ENCODE measurements at places on chromosomes 7 and 10.

DNA sequence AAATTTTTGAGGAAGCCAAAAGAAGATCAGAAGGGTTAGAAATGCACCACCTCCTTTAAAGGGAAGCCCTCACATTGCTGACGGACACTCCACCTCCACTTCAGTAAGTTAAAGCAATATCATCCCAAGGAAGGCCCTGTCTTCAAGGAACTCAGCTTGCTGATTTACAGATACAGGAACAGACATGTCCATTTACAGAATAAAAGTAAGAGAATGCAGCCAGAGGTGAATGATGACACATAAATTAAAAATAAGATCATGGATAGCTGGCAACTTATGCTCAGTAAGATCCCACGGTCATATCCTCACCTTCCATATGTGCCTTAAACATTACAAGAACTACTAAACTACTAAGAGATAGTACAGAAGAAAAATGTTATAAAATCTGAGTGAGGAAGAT lies 20.4 kb downstream of the GRB10 start:
- DNase-seq = no peak

DNA sequence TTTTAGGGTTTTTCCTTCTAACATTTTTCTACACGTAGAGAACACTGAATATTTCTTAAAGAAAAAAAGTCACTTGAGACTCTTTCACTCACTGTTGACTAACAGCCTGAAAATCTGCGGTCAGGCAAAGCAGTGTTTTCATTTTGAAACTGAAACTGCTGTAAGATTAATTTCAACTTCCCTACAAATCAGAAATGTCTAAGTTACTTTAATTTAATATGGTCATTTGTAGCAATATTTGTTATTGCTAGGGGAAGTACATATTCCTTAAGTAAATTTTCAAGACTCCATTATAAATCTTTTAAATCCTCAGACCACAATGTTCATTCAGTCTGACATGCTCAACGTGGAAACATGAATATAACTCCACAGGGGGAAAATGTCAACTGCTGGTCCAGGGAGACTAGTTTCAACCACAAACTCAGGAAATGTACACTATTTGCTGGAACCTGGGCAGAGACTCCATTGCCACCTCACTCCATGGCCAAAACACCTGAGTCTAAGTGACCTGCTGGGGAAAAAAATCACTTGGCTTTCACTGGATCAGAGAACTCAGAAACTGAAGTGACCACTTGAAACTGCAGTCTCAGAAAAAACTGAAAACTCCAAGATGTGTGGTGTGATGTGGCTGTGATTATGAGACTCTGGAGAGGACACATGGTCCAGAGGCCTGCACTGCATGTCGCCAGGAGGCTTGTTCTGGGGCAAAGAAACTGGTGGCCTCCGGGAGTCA lies 161.2 kb downstream of the TAX1BP1 start:
- DNase-seq = no peak

- DNase-seq = no peak
Measured at GRCh38 chr10:77613476-77614130, 24.0 kb downstream of the KCNMA1 start.

GRCh38 chr10:33897291-33897752 lies 562.9 kb upstream of the NRP1 start:
- DNase-seq = no peak

DNA sequence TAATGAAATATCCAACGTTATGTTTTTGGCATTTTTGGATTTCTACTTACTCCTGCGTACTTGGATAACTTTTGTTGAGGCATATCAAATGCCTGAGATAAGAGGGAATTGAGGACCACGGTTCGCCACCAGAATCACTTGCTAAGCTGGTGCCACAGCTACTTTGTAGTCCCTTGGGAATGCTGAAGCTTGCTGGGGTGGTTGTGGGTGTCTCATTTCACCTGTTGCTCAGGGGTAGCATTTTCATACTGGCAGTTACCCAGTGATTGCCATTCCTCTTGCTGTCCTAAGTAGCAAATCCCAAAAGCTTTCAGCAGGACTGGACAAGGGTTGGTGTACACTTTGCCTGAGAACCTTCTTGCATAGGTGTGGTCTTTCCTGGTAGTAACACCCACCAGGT lies 75.2 kb downstream of the CREB5 start:
- no peak for DNase-seq

DNA sequence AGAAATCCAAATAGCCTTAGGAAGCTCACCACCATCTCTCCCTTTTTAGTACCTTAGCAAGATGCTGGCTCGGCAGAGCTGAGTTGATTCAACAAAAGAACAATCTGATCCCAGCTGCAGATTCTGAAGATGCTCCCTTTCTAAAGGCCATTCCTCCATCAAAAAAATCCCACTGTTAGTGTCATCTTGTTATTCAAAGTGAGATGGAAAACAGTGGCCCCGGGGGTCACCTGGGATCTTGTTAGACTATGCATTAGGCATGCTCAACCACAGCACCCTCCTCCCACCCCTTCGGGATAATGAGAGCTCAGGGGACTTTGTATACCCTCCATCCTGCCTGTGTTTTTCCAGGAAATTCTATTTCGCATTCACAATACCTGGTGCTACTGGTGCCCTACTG lies 2.4 kb downstream of the NCAPG2 start:
- no peak for DNase-seq

DNA sequence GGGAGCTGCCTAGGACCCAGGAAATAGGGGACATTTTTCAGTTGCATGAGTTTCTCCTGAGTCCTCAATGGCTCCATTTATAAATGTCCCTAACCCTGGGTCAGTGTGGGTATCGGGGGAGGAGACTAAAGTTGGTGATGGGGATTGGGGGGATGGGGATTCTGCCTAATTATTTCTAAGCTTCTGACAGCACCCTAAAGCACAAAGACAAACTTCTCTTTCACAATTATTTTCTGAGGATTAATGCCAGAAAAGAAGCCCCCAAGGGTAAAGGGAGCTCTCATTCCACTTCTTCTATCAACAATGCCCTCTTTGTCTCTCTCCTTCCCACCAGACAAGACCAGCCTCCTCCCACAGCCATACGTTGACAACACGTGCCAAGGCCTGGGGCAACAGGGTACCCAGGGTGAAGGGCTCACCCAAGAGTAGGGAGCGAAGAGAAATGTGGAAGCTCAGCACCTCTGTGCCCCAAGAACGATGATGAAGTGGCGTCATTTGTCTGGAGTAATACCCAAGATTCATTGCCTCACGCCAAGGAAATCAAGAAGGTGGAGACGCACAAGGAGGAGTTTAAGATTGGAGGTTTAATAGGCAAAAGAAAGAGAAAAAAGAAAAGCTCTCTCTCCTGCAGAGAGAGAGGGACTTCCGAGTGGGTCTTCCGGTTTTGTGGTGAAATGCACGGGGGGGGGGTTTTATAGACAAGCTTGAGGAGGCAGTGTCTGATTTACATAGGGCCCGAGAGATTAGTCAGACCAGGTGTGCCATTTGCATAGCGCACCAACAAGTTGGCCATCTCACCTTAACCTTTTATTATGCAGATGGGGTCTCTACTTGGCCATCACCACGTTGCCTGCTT lies 14.4 kb upstream of the GJC3 start:
- DNase-seq = no peak

DNA sequence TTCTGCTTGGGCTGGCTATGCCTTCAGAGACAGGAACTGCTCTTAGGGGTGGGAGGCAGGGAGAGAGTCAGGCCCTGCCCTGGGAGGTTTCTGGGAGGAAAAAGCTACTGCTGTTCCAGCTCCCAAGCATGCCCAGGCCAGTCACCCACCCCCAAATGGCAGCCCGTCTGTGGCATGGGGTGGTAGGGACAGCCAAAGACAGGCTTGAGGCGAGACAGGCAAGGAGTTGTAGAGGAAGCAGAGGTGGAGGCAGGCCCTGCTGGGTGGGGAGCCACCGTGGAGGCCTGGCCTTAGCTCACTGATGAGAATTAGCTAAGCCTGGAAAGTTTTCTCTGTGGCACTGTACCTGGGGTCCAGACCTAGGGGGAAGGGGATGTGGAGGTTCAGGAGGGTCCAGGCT lies 6.6 kb upstream of the SAMD8 start:
- DNase-seq = no peak

DNA sequence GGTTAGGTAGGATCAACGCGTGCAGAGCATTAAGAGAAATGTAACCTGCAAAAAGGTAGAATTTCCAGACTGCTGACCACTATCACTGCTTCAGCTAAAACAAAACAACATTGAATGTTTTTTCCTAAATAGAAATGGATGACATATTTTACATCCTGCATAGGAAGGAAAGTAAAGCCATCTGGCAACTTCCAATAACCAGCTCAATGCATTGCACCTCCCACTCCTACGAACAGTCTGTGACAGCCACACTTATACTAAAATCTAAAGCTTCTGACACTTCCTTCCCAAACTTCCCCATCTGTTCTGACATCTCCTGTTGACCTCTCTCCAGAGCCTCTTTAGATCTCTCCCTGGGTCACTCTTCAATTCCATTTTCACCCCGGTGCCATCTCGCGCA lies 47.1 kb downstream of the NRCAM start:
- DNase-seq = no peak

- DNase-seq = no peak
Measured at GRCh38 chr10:15295537-15296325, 75.4 kb downstream of the FAM171A1 start.

GRCh38 chr10:71040846-71041605 lies 152.7 kb upstream of the PCBD1 start:
- no peak for DNase-seq

GRCh38 chr10:46330894-46331293 lies 44.1 kb downstream of the ANTXRL start:
- DNase-seq = no peak

DNA sequence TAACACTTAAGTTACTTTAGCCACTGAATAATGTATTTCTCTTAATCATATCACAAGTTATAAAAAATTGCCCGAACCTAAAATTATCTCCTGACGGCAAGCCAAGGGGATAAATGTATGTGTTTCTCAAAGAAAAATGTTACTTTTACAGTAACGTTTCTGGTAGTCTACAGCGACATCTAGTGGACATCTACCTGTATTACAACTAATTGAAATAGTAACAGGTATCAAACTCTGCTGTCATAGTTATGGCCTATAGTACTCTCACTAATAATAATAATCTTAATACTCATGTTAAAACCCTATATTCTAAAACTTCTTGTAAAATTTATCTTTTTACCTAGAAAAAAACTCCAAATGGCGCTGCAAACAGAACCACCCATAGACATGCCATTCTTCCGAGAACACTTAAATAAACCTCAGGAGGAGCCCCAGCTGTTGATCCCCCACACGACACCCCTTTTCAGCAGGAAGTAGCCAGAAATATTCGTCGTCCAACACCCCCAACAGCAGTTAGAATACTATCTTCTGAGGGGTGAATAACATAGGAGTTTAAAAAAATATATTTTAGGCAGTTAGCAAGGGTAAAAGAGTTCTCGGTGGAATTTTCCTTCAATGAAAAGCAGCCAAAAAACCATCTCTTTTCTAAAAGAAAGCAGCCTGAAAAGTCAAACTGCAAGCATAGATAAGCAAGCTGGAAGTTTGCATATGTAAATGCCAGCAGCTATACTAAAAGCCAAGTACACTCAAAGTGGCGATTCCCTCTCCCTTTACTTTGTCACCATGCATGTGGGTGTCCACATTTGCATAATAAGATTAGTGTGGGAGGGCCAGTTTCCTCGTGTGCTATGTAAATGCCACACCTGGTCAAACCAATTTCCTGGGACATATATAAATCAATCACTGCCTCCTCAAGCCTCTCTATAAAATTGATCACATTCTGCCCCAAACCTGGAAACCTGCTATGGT lies 40.5 kb upstream of the ZNF107 start:
- no peak for DNase-seq

- no peak for DNase-seq
Measured at GRCh38 chr10:85848756-85849155, 517.8 kb downstream of the GRID1 start.

- no peak for DNase-seq
Measured at GRCh38 chr7:142866361-142867096, 11.7 kb downstream of the EPHB6 start.

DNA sequence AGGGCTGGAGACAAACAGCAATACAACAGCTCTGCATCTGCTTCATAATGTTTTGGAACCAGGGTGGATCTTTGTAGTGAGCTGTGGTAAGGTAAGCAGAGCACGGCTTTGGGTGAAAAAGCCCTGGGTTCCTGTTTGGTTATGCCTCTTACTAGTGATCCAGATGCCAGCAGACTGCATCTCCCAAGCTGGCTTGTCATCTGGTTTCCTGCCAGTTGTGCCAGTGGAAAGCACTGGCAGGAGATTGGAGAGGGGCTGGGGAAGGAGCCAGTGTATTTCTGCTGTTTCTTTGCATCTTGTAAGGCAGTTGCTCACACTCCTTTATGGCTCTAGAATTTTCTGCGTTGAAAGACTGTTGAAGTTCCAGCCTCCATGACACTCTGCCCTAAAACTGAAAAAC lies 137.6 kb downstream of the TSPAN12 start:
- DNase-seq = no peak

GRCh38 chr10:23037561-23037960 lies 57.8 kb upstream of the MSRB2 start:
- DNase-seq = no peak

DNA sequence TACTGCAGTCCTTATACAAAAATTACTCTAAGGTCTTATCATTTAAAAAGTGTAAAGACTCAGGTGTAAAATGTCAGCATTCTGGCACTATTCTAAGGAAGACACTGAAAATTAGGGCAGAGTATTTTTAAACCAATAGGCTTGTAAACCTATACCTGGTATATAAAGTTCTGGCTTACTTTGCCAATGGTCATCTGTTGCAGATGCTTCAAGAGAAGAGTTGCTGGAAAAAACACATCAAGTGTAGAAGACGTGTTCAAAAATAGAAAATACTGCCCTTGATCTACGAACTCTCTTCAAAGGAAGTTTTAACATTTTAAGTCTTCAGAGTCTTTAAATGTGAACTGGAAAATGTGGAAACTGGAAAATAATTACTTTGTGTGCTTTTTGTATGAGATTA lies 23.9 kb downstream of the NT5C3A start:
- no peak for DNase-seq

DNA sequence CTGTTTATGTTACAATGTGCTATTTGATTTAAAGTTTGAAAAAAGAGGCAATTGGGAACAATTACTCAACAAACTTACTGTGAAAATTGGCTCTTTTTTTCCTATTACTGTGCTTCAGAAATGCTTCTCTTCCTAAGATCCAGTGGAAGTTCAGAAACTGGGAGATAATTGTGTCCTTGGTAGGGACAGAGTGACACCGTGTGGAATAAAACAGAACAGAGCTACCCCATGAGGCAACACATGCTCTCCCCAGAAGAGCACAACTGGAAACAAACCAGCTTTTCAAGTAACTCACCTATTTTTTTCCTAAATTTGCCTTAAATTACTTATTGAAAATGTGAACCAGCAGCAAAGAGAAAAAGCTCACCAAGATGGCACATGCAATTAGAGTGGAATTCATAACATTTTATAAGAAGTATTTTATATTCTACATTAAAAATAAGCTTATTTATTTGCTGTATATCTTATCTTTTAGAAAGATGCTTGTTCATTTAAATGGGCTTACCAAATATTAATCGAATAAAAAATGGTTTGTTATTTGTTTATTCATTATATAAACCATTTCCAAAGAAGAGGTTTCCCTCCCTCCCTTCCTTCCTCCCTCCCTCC lies 346.1 kb upstream of the ANKRD30A start:
- no peak for DNase-seq

- no peak for DNase-seq
Measured at GRCh38 chr7:29859524-29860185, 53.3 kb downstream of the WIPF3 start.

GRCh38 chr7:124738639-124739038 lies 27.0 kb downstream of the GPR37 start:
- DNase-seq = no peak

GRCh38 chr7:142868986-142869415 lies 14.1 kb downstream of the EPHB6 start:
- no peak for DNase-seq
